ENCODE measurements at places on chromosomes 6 and 20.

- no peak for DNase-seq
Observed at GRCh38 chr6:20409427-20409971, 7.8 kb downstream of the E2F3 start.

DNA sequence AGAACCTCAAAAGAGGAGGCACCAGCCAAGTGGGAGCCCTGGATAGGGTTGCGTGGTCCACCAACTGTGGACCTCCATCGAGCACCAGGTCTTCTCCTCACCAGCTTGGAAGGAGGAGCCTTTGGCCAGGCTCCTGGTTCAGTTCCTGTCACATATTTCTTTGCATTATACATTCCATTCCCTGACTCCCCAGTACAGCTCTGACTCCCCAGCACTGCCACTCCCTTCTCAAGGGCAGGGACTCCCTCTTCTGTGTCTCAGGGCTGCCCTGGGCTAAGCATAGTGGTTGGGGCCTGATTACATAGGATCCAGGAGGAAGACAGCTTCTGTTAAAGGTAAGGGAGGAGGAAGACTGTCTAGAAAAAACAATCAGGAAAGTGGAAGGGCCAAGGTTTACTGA, 91.1 kb downstream of the MRPL14 start:
- DNase-seq: no peak

GRCh38 chr6:37725957-37726356, 28.3 kb upstream of the MDGA1 start:
- DNase-seq: no peak

DNA sequence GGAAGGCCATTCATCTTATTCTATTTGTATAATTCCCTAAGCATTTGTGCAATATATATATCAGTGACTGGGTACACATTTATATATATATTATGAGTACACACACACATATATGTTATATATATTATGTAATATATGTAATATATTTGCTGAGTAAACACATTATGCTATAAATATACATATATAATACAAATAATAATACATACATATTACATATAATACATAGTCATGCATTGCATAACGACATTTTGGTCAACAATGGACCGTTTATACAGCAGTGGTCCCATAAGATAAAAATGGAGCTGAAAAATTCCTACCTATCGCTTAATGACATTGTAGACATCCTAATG, 11.4 kb upstream of the TMEM170B start:
- DNase-seq: no peak

DNA sequence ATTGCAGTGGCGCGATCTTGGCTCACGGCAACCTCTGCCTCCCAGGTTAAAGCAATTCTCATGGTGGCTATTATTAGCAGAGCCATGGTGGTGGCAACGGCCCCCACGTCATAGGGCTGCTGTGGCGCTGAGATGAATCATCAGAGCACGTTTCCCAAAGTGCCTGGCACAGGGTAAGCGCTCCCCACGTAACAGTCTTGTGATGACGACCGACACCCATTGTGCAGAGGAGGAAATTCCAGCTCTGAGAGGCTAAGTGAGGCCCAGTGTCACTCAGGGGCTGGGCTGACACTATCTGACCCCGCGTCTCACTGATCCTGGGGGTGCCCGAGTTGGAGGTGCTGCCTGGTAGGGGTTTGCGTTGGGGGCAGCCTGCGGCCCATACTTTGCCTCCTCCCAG, 16.2 kb downstream of the SUN5 start:
- DNase-seq: peak; percentile 11

DNA sequence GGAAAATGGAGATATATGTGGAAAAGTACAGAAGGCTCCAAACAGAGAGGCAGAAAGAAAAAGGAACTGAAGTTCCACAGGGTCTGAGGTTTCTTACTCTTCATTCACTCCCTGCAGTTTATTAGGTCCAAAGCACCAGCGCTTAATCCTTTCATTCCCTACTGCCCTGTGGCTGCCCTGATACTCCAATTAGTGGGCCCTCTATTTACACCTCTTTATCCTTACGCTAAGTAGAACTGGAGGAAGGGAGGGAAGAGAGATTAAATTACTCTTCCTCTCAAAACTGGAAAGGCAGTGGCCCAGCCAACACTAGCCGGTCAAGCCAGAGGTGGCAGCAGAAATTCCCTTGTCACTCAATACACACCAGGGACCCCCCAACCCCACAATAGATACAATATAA, 20.4 kb downstream of the TRERF1 start:
- DNase-seq: no peak

DNA sequence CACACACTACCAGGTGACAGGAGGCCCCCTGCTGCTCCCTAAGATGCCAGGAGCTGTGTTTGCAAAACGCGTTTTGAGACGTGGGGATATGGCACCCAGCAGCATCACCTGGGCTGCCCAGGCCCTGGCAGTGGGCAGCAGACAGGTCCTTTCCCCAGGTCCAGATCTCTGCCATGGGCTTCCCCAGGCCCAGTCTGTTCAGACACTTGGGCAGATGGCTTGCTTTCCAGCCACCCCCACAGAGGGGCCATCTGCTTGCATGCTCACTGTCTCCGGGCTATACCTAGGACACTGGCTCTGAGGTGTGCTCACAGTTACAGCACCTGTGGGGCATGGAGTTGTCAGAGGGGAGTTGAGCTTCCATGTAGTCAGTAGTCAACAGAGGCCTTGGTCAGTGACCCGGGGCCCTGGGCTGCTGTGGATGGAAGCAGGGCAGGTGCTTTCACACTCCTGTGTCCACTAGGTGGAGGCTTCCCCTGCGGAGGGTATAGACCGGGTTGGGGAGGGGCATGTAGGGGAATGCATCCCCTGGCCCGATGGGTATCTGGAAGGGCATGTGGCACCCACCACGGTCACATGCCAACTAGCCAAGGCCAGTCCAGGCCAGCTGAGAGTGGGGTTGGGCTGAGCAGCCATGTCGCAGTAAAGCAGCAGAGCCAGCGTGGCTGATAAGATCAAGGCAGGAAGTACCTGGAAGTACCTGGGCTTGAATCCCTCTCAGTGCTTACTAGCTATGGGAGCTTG, 185.4 kb upstream of the SLC24A3 start:
- DNase-seq: no peak

DNA sequence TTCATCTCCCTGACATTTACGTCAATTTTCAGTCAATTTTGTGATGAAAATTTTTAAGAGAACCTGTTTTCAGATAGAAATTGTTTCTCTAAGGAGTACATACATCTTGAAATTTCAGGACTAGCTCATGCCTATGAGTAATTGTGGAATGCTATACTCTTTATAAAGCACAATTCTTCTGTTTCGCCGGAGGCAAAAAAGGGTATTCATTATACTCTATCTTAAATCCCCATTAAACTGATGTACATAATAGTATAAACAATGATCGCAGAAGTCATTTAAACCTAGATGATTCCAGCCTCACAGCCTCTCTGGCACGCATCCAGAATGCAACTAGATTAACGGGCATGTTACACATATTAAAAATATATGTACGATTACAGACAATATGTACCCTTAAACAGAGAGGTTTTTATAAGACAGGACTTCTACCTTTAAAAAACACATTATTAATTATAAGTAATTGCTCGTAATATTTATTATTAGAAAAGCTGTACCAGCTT, 62.6 kb downstream of the NRSN1 start:
- no peak for DNase-seq

- peak; percentile 61 for DNase-seq
Observed at GRCh38 chr20:56702931-56703840, 74.1 kb downstream of the TFAP2C start.

DNA sequence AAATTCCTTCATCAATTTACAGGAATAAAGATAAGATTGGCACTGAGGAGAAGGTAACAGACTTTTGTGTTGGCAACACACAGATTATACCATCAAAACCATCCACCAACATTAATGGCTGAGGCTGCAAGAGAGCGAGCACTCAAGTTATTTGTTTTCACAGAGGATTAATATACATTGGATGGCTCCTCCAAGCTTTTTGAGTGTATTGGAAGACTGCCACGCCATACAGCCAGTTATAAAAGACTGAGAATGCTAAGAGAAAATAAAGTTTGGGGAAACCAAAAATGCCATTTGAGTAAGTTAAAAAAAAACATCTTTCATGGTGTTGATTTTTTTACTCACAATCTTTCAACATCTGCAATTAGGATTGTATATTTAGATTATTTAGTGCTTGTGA, 973.8 kb upstream of the SLC35B3 start:
- DNase-seq: no peak

DNA sequence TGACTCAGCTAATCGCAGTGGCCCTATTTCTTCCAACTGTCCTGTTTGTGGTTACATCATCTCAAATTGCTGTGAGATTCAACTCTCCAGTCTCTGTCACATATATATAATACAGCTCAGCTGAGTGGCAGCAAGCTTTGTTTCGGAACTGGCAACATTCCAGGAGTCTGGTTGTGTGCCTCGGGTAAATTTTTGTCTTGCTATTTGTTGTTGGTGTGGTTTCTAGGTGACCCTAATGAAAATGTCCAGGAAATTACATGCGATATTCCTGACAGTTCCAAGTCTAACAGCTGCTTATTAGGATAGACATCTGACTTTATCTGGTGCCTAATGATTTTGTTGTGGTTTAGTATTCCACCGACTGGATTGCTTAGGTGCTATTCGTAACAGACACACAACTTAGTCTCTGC, 581.8 kb downstream of the CD109 start:
- DNase-seq: no peak

DNA sequence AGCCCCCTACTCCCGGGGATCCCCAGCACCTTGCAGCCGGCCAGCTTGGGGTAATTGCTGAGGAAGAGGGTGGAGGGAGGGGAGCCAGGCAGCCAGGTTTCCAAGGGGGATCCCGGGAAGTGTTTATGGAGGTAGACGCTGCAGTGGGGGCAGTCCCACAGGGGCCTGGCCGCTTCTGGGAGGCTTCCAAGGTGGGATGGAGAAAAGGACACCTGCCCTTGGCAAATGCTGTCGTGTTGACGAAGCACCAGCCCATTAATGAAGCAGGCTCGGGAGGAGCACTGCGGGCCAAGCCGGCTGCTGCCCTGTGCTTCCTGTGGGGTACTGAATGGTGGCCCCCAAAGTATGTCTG, 82.4 kb downstream of the TMEM242 start:
- DNase-seq: no peak

DNA sequence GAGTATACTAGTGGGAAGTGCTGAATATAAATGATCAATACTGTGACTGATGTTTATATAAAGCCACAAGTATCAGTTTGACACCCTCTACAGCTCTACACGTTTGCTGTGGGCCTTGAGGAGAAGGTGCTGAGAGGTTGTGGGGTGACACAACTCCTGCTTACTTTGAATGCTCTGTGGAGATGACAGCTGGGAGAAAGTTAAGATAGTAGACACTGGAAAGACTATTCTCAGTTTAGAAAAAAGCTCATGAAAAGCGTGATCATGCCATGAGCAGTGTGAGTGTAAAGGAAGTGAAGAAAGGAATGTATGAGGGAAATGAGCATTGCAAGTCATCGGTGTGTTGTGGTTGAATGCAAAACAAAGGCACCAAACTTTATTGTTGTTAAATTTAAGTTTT, 215.8 kb downstream of the UTRN start:
- no peak for DNase-seq

GRCh38 chr6:71123051-71123450, 165.6 kb upstream of the OGFRL1 start:
- DNase-seq: no peak

GRCh38 chr20:53517146-53517545, 76.5 kb downstream of the ZNF217 start:
- DNase-seq: no peak

DNA sequence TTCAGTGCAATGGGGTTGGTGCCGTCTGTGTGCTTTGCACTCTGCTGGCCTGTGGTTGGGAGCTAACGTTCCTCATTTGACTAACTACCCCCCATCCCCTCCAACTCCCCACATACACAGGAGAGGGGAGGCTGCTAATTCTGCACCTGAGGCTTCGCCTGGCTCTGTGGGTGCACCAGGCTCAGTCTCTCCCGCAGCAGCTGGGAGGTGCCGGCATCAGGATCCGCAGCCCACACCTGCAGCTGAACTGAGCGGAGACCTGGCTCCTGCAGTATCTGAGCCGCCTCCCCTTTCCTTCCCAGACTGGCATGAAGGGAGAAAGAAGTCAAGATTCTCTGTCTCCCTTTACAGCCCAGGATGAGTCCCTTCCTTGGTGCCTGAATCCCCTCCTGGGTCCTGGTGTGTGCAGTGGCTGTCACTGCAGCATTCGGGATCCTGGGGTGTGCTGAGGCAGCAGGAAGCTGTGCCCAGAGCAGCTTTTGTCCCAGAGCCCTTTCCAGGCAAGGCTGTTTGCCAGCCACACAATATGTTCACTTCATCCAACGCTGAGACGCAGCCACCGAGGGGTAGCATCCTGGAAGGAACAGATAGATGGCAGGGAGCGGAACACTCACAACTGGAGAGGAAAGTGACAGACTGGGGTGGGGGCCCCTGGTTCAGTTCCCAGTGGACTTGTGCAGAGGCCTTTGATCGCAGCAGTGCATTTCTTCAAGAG, 70.2 kb downstream of the CDH4 start:
- DNase-seq: no peak

- DNase-seq: no peak
Observed at GRCh38 chr6:122207794-122208193, 191.7 kb upstream of the HSF2 start.

DNA sequence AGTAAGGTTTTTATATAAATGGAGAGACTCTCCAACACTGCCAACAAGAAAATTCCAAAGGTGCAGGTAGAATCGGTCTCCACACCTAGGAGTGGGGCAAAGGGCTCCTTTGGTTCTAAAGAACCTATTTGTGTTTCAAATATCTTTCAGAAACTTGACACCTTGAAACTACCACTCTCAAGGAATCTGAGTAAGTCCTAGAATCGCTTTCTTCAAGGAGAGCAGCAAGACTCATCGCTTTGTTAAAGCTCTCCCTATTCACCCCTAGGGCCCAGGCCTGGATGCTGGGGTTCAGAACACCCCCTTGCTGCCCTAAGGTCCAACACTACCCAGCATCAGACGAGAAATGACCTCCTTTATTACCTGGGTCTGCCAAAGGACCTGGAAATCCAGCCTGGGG, 2.0 kb downstream of the CLIC5 start:
- DNase-seq: no peak

DNA sequence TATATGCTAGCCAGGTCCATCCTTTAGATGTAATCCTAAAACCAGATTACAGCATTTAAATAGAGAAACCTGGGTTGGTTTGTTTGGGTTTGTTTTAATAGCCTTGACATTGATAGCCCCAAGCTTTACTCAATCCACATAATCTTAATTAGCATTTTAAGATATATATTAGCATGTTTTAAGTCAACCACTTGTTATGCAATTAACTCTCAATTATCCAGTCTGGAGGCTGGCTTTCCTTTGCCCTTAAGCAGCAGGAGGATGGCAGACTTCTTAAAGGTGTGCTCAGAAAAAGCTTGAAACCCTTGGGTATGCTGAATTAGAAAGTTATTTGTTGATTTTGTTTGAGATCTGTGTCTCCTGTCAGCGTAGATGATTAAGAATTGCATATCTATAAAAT, 46.3 kb upstream of the SMIM28 start:
- no peak for DNase-seq

- DNase-seq: peak; percentile 41
Observed at GRCh38 chr20:32526125-32526524, 59.0 kb downstream of the NOL4L start.

DNA sequence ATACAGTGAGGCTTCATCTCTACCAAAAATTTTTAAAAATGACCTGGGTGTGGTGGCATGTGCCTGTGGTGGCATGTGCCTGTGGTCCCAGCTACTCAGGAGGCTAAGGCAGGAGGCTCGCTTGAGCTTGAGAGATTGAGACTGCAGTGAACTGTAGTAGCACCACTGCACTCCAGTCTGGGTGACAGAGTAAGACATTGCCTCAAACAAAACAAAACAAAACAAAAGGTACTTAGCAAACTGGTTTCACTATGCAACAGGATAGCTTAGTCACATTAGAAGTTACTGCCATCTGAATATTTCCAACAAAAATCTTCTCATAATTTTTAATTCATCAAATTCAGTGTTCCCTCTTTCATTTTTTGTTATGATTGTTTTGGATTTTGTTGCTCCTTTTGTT, 137.9 kb downstream of the QRSL1 start:
- no peak for DNase-seq
